ENCODE measurements at places on chromosomes 6 and 20. TPM values are rescaled to one million over a fixed set of nuclear protein-coding genes. Genes with fewer than 3 reads are reported as not detected.

DNA sequence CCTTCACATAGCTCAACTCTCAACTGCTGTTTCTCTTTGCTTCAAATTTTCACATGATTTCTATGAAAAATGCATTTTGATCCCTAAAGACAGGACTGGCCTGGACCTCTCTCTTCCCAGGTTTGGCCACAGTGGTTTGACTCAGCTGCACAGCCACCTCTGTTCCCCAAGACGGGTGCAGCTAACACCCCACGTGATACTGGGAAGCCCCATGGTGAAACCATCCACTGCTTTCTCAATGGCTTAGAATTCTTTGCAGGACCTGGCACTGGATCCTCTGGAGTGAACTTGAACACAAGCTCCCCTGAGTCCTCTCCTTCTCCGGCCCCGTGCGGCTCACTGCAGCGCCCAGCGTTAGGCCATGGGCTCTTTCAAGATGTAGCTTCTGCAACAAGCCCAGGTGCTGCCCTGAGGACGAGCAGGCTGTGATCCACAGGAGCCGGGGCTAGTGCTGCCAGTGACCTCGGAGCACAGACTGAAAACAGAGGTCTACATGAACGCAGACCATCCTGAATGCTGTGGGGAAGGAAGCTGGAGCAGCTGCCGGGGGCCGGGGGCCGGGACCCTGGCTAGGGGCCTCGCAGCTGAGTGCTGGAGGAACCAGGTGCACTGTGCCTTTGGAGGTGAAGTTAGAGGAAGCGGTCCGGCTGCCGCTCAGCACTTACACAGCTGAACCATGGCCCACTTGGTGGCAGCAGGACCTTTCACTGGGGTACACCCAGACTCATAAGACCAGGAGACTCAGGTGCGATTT lies 58.8 kb upstream of the MPC1 start:
- peaks cover under 1% of the 10 kb centered on the region for H3K4me1 ChIP-seq
- no peak for DNase-seq
- no peak overlapping the region for H3K27ac ChIP-seq
- no peak overlapping the region for H3K4me3 ChIP-seq
- H3K27me3 ChIP-seq, result no peaks in the 10 kb centered on the region
- peaks cover 14% of the 10 kb centered on the region for H3K36me3 ChIP-seq

DNA sequence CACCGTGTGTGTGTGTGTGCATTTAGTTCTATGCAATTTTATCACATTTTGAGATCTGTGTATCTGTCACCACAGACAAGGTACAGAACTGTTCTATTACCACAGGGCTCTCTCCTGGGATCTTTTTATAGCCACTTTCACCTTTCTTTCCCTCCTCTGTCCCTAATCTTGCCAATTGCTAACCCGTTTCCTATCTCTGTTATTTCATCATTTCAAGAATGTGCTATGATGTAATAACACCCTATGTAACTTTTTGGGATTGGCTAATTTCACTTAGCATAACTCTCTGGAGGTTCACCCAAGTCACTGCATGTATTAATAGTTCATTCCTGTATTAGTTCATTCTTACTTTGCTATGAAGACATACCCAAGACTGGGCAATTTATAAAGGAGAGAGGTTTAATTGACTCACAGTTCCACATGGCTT lies 657.7 kb downstream of the QKI start:
- no peaks in the 10 kb centered on the region for H3K27me3 ChIP-seq
- no peaks in the 10 kb centered on the region for H3K4me1 ChIP-seq
- H3K36me3 ChIP-seq, result no peaks in the 10 kb centered on the region
- H3K4me3 ChIP-seq, result no peak overlapping the region
- no peak for DNase-seq
- H3K27ac ChIP-seq, result no peak overlapping the region

GRCh38 chr20:43536817-43537440 lies 21.9 kb upstream of the SGK2 start:
- no peak overlapping the region for H3K27ac ChIP-seq
- no peak for DNase-seq
- H3K27me3 ChIP-seq, result no peaks in the 10 kb centered on the region
- no peak overlapping the region for H3K4me3 ChIP-seq
- no peaks in the 10 kb centered on the region for H3K36me3 ChIP-seq
- no peaks in the 10 kb centered on the region for H3K4me1 ChIP-seq

DNA sequence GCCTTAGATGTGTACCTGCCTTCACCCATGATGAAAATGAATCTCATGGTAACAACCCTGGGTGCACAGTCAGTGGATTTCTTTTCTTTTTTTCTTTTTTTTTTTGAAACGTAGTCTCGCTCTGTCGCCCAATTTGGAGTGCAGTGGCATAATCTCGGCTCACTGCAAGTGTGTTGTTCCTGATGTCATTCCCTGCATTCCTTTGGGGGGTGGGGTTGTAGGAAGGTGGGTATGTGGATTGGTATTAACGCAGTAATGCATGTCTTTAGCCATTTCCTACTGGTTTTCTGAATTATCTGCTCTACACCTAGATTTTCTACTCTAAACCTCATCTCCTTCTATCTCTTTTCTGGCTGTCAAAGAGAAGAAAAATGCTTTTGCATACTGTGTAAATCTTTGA lies 146.6 kb downstream of the RNF144B start:
- H3K4me1 ChIP-seq, result no peaks in the 10 kb centered on the region
- H3K27ac ChIP-seq, result no peak overlapping the region
- DNase-seq, result no peak

DNA sequence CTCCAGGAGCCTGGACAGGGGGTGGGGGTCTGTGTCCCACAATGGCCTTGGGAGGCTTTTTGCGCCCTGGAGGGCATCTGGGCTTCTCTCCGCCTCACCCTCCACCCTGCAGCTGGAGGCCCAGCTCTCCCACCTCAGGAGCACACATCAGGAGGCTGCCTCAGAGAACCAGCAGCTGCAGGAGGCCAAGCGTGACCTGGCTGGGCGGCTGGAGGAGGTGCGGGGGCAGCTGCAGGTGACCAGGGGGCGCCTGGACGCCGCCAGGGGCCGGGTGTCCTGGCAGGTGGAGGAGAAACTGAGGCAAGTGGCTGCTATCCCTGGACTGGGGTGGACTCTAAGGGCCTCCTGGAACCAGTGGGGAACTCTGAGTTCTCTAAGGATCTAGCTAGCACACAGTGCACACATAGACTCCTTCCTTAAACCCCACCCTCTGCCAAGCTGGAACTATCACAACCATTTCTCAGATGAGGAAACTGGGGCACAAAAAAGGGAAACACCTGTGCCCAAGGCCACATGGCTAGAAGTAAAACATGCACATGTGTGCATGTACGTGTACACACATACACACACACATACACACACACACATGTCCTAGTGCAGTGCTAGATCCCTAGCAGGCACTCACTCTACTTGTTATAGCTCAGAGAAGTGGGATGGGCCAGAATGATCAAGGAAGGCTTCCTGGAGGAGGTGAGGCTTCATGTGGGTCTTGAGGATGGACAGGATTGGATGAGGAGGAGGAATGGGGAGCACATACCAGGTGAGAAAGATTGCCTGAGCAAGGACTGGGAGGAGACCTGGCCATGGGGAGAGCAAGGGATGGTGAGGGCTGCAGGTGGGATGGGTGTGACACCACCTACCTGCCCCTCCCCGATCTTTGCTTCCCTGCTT lies 22.9 kb downstream of the RAB44 start:
- peaks cover 5% of the 10 kb centered on the region for H3K4me1 ChIP-seq
- H3K27me3 ChIP-seq, result no peaks in the 10 kb centered on the region
- no peaks in the 10 kb centered on the region for H3K36me3 ChIP-seq
- H3K27ac ChIP-seq, result no peak overlapping the region
- DNase-seq, result no peak
- no peak overlapping the region for H3K4me3 ChIP-seq

DNA sequence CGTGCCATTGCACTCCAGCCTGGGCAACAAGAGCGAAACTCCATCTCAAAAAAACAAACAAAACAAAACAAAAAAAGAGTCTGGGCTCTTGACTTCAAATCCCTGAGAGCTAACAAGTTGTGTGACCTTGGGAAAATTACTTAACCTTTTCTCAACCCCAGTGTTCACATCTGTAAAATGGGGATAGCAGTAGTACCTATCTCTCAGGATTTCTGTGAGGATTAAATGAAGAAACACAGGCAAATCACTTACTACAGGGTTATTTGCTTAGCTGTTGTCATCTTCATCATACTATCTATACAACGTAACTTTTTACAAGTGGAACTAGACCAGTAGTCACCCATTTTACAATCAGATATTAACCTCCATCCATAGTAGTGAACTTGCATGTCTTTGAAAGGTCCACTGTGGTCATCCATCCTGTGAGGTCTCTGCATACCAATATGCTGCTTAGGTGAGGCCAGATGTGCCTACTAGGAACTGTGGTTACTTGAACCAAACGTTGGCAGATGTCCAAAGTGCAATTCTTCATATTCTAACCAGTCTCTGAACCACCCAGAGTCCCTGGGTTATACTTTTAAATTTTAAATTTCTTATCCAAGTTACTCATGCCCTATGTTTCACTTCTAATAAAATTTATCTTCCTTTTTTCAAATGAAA lies 128.9 kb upstream of the BEND3 start:
- H3K4me3 ChIP-seq, result no peak overlapping the region
- H3K4me1 ChIP-seq, result peaks cover 15% of the 10 kb centered on the region
- no peak overlapping the region for H3K27ac ChIP-seq
- H3K27me3 ChIP-seq, result no peaks in the 10 kb centered on the region
- no peaks in the 10 kb centered on the region for H3K36me3 ChIP-seq
- DNase-seq, result no peak

MICB gene
- 3.2 TPM for total RNA-seq

FILIP1 gene
- 3.2 TPM for total RNA-seq

EPPIN gene
- not detected for total RNA-seq

C4B gene
- 23.1 TPM for total RNA-seq

FERMT1 gene
- total RNA-seq, result 9.8 TPM

GPR6 gene
- total RNA-seq, result not detected

LIN28B gene
- total RNA-seq, result not detected
